ENCODE measurements at places on chromosomes 6 and 20. TPM values are rescaled to one million over a fixed set of nuclear protein-coding genes. Genes with fewer than 3 reads are reported as not detected.

Gene PRND
- polyA plus RNA-seq = 4.6 TPM

GRCh38 chr20:37297066-37297736, 7.7 kb downstream of the MANBAL start:
- no peak for DNase-seq

- DNase-seq = no peak
These were observed 72.6 kb downstream of the INSM1 start for GRCh38 chr20:20440481-20440880.

- no peak for DNase-seq
These were observed 159.1 kb upstream of the TOP1 start for GRCh38 chr20:40869218-40870147.

DNA sequence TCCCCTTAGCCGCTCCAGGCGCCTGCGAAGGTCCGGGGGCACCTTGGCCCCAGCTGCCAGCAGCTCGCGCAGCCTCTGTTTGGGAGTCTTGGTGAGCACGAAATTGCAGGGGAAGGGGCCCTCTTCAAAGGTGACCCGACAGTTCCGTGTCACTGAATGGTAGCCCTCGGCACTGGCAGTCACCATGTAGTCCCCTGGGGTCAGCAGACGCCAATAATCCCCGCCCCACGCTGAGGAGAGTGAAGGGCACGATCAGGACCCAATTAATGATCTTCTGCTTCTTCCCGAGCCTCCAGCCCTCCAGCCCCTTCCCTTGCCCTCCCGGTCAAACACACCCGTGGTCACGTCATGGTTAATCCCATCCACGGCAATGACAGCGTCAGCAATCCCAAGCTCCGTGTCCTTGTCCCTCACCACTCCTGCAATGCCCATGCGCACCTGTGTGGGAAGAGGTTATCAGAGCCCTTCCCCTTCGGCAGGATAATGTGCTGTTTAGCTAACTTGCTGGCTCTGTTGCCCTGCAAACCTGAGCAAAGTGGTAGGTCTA, 6.2 kb downstream of the CPXM1 start:
- DNase-seq = no peak

GRCh38 chr6:151118461-151119123, 121.2 kb upstream of the AKAP12 start:
- no peak for DNase-seq

DNA sequence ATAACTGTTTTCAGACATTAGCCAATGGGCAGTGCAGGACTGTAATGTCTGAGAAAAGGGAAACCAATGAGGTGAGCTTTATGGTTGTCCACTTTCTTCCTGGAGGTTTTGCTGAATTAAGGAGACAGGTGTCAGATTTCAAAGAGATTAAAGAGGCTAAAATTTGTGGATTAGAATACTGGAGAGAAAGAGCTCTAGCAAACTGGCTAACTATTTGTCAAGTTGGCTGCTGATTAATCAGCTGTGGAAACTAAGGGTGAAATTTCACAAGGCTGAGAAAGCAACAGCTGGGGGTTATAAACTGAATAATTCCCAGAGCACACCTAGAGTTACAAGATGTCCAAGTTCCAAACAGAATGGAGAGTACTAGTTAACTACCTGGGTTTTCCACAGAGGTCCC, 198.9 kb downstream of the TBC1D32 start:
- DNase-seq = no peak

GRCh38 chr6:166153966-166154365, 13.7 kb downstream of the TBXT start:
- DNase-seq = no peak

Measured in renal cortex interstitium (tissue), 15 donors.